ENCODE measurements at places on chromosomes 7 and 10.

GRCh38 chr10:93813507-93814465 lies 56.0 kb downstream of the LGI1 start:
- DNase-seq, result no peak

- no peak for DNase-seq
Observed at GRCh38 chr10:86500846-86501245, 20.7 kb downstream of the WAPL start.

DNA sequence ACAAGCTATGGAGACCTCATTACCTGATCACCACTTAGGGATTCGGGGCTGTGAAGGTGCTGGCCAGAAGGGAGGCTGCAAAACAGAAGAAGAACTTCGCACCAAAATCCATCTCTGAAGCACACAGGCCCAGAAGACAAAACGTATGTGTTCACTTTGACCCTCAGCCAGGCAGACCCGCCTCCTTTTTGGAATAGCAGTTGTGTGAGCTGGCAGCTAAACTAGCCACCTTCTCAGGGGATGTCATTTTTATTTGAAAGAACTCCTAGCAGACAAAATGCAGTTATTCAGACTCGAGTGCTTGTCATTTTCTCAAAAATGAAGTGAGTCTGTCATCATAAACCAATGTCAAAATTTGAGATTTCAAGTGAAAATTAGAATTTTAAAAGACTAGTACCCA lies 71.7 kb downstream of the TNS3 start:
- DNase-seq, result no peak

DNA sequence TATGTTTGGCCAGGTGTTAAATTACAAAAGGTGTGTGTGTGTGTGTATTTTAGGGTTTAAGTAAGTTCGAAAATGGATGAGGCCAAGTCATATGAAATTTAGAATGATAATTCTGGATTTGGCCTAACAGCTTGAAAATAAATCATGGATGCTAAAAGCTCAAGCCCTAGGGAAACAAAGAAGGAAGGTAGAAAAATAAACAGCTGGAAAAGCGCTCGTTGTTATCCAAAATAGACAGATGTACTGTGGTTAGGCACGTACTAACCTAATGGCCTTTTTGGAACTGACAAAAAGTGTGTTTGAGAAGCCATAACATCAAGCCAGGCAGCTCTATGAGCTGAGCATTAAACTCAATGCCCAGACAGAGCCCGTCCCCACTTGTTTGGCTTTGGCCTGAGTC lies 17.5 kb upstream of the PALS2 start:
- DNase-seq, result no peak

- no peak for DNase-seq
Observed at GRCh38 chr7:152925412-152926147, 166.0 kb downstream of the ACTR3B start.

- DNase-seq, result no peak
Observed at GRCh38 chr7:75818472-75818871, 4.9 kb upstream of the CCL24 start.

DNA sequence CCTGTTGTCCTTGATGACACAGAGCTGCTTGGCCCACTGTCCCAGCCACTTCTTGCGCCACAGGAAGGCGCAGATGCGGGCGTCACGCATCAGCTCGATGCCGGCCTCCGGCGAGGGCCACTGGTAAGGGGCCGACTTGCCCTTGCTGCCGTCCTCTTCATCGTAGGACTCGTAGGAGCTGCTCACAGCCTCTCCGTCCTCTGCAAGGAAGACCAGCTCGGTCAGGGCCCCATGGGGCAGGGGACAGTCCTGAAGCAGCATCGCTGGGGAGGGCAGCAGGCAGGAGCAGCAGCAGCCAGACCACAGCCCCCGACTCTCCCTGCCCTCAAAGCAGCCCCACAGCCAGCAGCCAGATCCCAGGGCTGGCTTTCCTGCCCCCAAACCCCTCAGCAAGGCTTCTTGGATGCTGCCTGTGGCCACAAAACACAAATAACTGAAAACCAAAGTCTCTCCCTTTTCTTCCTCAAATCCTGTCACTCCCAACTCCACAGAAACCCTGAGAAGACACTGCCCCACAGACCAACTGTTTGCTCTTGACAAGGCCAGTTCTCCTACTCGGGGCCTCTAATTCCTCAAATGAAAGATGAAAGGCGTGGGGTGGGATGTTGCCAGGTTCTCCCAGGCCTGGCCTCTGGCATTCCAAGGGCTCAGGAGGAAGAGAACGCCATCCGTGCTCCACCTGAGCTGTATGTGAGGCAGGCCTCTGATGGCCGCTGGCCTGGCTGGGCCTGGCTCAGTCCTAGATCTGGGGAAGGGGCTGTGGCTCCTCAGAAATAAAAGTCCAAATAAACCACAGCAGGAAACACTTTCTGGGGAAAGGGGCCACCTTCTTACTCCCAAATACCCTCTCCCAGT lies 76.7 kb downstream of the VWA2 start:
- no peak for DNase-seq

GRCh38 chr10:682931-683447 lies 6.5 kb downstream of the DIP2C start:
- no peak for DNase-seq

DNA sequence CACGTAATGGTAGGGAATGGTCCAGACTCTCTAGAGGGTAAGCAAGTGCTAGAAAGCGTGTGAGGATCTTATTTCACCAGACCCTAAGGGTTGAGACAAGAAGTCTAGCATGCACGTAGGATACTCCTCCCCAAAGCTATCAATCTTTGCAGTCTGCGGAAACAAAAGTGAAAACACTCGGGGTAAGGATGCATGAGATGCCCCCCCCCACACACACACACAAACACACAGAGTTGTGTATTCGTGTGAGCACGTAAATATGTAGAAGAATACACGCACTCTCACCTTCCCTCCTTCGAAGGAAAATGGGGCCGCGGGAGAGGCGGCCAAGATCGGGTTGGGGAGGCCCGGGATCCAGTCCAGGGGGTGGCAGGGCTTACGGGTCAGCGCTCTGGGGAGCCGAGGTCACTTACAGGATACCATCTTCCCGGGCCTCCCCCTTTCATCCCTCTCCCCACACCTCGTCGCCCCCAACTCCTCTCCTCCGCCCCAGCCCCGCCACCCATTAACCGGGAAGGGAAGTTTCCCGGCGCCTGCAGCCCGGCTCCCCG lies 455 bp downstream of the CUL2 start:
- no peak for DNase-seq

DNA sequence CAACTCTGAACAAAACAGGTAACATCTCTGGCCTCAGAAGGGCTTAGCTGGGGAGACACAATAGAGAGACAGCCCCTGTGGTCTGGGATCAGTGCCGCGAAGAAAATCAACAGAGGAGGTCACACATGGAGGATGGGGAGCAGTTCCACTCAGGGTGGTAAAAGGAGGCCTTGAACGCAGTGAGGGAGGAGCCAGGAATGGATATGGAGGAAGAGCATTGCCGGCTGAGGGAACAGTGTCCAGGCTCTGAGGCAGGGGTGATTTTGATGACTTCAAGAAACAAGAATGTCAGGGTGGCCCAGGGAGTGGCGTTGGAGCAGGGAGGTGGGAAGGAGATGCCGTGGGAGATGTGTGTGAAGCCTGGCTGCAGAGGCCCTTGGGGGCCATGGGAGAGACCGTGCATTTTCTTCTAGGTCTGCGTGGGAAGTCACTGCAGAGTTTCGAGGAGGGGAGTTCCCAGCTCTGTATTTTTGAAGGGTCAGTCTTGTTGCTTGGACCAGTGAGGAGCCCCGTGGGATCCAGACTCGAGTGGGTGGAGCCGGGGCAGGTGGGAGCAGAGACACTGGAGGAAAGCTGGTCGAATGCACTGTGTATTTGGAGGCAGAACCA lies 35.7 kb upstream of the SH2D4B start:
- no peak for DNase-seq

- DNase-seq, result no peak
Observed at GRCh38 chr10:13087986-13088618, 11.9 kb upstream of the OPTN start.

GRCh38 chr7:101744588-101744987 lies 72.8 kb upstream of the CUX1 start:
- DNase-seq, result no peak

DNA sequence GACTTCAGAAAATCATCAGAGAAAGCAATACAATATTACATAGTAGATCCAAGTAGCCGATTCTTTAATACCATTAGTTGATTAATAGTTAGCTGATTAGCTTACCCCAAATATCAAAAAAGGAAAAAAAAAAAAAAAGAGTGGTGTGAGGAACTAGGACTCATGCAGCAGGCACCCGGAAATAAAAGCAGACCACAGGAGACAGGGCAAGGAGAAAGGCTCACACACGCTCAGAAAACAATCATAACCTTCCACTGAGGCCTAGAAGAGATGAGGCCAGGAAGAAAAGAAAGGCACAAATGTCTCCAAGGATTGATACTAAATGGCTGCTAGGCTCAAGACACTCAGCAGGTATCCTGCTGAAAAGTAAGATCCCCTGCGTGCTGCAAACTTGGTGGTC lies 25.9 kb downstream of the TRDMT1 start:
- DNase-seq, result no peak

DNA sequence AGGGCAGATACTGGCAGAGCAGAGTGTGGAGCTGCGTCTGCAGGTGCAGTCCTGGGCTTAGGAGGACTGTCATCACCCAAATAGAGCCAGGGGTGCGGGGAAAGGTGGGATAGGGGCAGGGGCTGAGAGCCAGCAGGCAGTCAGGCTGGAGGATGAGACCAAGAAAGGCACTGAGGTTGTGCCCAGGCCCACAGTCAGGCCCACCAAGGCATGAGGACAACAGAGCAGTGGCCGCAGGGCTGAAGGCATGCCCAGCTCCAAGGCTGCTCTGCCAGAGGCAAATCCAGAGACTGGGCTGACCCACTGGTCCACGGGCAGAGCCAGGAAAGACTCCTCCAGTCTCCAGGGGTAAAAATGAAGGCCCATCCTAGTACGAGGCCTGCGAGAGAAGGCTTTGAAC lies 24.4 kb upstream of the GATAD1 start:
- no peak for DNase-seq

DNA sequence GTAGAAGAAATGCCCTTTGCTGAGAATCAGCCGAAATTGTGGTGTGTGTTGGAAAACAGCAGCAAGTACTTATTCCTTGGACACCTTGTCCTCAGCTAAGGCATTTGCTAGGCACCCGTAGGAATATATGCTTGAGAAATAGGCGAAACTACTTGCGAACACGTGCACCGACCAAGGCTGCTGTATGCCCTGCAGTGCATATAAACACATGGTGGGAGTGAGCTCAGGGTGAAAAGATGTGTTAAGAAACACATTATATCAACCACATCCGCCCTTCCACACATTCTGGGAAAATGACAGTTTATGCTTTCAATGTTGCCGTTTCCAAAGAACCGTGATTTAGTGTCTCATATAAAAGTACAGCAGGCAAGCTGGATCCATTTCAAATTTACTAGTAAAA lies 199.2 kb downstream of the JCAD start:
- DNase-seq, result no peak

DNA sequence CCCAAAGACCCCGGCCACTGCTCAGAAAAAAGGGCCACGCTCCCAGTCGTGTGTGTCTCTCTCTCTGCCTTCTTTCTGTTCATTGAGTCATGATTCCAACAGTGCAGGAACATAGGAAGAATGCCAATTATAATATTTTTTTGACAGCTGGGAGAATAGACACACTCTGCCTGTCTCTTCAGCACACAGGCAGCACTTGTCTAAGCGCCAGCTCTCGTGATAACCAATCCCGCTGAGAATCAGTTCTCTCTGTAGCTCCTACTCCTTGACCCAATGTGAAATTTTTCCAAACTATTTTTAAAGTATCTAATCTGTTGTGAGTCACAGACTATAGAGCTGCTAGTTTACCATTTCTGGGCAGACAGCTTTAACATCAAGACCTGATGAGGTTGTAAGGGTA lies 145.7 kb upstream of the RHEB start:
- DNase-seq, result no peak

- DNase-seq, result no peak
Observed at GRCh38 chr10:48577158-48577557, 27.7 kb downstream of the ARHGAP22 start.

- no peak for DNase-seq
Observed at GRCh38 chr7:15309872-15310271, 251.9 kb downstream of the AGMO start.

GRCh38 chr10:132648072-132648850 lies 110.7 kb downstream of the INPP5A start:
- DNase-seq, result no peak

GRCh38 chr7:26103596-26103995 lies 48.4 kb upstream of the NFE2L3 start:
- no peak for DNase-seq

GRCh38 chr7:98254951-98255610 lies 3.0 kb upstream of the TECPR1 start:
- no peak for DNase-seq

DNA sequence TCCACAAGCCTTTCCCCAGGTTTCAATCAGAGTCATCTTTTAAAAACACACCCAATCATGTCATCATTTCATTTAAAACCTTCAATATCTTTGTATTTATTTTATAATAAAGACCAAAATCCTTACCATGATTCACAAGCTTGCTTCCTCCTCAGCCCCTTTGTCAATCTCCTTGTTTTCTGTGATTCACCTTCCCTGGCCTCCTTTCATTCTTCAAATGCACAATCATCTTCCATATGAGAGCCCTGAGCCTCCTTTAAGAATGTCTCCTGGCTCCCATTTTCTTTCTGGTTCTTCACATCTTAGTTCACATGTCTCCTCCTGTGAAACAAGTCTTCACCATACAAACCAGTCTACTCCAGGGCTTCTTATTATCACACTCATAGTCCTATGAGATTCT lies 904.0 kb downstream of the SORCS3 start:
- DNase-seq, result no peak

DNA sequence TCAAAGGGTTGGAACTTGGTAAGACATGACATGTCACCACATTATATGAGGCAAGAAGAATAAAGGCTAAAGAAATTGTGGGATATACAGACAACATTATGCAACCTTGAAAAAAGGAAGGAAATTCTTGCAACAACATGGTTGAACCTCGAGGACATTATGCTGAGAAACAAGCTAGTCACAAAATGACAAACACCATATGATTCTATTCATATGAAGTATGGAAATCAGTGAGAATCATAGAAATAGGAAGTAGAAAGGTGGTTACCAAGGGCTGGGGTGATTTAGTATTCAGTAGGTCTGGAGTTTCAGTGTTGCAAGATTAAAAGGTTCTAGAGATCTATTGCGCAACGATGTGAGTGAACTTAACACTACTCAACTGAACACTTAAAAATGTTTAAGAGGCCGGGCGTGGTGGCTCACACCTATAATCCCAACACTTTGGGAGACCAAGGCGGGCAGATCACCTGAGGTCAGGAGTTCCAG lies 126.9 kb upstream of the TBX20 start:
- no peak for DNase-seq

- DNase-seq, result no peak
Observed at GRCh38 chr10:46250898-46251856, 35.6 kb upstream of the ANTXRL start.

DNA sequence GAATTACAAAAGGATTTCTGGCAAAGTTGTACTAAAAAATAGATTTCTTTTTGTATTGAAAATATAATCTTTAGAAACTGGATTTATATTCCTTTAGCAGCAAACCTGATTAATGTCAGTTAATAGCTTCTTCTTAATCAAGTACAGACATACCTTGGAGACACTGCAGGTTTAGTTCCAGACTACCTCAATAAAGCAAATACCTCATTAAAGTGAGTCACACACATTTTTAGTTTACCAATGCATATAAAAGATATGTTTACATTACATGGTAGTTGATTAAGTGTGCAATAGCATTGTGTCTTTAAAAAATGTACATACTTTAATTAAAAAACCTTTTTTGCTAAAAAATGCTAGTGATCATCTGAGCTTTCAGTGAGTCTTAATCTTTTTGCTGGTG lies 215.0 kb downstream of the BICC1 start:
- no peak for DNase-seq
